ENCODE measurements at places on chromosomes 4 and X.
A peak's percentile ranks its signal among the peaks of the same experiment; 100 is the strongest.

GRCh38 chr4:66575008-66575696 is 904.9 kb upstream of the EPHA5 start:
- no peak for DNase-seq

GRCh38 chr4:168511780-168512489 is 15.1 kb downstream of the PALLD start:
- DNase-seq: peak; percentile 58

DNA sequence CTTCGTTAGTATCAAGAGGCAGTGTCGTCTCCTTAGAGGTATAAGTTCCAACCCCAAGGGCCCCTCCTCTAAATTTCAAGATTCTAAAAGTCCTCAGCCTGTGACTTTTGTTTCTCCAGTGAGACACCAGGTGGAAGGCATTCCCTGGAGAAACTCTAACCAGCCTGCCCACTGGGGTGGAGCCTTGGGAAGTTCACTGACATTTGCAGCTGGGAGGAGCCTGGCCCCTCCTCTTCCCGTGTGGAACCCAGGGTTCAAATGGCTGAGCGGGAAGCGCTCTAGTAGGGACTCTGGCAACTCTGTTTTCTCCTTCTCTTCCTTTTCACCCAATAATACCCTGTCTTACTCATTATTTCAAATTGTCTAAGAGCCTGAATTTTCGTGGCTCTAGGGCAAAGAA is 325.0 kb downstream of the TLL1 start:
- DNase-seq: no peak

- no peak for DNase-seq
Measured at GRCh38 chr4:155377276-155377675, 511 bp upstream of the MAP9 start.

GRCh38 chr4:155085843-155086530 is 122.4 kb upstream of the NPY2R start:
- DNase-seq: no peak

Measured in activated naive CD4-positive, alpha-beta T cell treated with anti-CD3 and anti-CD28 coated beads, Interleukin-2, amount 50 U/mL, for 16 hours (primary cell).